ENCODE measurements at places on chromosomes 16 and 17. TPM values are rescaled to one million over a fixed set of nuclear protein-coding genes. Genes with fewer than 3 reads are reported as not detected.

DNA sequence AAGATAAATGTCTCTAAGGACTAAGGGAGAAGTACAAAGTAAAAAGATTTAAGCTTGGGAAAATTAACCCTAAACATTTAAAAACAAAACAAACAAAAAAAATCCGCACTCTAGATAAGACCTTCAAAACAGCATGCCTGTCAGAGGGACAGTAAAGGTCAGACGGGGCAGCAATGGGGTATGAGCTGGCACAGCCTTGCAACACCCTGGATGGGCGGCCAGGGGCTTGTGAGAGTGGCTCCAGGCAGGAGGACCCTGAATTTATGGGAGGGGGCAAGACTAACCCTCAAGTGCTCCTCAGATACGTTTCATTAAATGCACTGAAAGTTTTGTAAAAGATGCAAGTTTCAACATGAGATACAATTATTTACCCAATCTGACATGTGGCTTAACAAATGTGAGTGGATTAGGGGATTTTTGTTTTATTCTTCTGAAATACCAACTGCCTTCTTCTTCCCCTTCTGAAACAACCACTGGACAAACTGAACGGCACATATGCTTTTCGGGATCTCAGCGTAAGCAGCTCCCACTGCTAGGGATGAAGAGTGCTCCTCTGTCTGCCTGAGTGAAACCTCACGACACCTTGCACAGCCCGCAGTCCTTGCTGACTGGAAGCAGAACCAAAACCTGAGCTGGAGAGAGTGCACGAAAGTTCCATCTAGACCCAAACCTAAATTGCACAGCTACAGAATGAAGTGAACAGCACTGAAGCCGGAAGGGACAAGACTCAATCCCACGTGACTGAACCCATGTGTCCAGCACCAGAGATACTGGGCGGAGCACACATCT, 128.4 kb downstream of the ANKRD11 start:
- DNase-seq, result no peak

DNA sequence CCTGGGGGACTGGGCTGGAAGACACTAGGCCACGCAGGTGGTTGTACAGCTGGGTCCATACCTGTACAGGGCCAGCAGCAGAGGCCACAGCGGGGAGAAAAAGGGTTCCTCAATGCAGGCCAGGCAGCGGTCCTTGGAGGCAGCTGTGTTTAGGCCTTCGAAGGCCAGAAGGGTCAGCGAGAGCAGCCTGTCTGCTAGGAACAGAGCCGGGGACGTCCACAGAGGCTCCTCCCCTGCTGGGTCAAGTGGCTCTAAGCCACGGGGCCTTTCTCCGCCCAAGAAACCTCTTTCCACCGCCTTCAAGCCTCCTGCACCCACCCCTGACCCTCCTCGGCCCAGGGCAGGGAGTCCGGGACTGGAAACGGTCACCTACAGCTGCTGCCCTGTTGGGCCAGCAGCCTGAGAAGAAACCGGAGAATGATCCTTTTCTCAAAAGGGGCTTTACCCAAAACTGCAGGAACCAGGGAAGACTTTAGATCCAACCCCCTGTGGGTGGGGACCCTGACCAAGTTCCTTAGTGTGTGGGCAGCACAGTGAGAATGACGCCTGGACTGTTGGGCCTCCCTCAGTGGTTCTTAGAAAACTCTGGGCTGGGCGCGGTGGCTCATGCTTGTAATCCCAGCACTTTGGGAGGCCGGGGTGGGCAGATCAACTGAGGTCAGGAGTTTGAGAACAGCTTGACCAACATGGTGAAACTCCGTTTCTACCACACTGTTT, 8.4 kb upstream of the SPATA2L start:
- DNase-seq, result no peak

DNA sequence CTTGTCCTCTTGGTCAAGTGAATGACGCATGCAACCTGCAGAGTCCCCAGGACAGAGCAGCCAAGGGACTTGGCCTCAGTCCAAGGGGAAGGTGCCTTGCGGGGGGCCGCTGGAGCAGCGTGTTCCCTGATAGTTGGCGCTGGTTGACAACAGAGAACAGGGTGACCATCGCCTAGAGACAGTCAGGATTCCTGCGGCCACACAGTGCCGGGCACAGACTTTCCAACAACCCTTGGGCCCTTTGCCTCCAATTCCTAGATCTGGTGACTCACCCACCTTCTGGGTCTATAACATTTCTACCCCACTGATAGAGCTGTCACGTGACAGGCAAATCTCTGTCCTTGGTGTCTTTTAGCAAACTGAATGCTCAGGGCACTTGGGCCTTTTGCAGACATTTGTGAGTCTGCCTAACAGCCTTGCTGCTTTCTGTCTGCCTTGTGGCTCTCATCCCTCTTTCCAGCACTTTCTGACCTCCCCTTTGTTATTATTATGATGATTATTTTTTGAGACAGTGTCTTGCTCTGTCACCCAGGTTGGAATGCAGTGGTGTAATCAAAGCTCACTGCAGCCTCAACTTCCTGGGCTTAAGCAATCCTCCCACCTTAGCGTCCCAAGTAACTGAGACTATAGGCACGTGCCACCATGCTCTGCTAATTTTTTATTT, 11.9 kb upstream of the TEDC2 start:
- no peak for DNase-seq

Gene KRTAP1-5
- total RNA-seq, result not detected

DNA sequence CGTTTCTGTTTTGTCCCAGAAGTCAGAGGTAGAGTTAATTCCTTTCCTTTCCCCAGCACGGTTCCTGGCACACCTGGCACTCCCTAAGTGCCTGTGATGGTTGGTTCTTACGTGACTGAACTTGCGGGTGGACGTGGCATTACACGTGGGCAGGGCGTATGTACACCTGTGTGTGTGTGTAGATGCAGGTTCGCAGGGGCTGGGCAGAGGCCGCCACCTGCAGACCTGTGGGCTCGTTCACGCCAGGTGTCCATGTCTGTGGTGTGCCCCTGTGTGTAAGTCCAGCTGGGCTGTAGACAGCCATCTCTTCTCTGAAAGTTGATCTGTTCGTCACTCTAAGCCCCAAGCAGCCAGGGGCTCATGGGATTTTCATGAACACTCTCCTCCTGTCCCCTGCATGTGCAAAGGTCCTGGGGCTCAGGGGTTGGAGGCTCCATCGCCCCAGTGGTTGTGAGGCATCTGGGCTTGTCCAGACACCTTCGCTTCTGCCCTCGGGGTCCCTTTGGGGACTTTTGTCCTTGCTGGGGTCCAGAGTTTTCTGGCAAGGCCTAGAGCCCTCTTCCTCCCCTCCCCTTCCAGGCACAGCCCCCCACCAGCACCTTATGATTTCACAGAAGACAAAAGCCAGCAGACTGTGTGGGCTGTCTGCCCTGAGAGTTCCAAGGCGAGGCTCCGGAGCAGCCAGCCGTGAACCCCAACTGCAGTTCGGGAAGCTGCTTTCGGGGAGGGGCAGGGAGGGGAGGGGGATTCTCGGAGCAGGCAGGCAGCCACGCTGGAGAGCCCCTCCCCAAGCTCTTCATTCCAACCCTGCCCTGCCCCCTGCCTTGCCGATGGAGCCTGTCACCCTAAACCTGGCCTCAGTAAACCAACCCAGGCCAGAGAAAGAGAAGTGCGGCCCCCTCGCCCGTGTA, 5.4 kb upstream of the FSCN2 start:
- peak; percentile 71 for DNase-seq

DNA sequence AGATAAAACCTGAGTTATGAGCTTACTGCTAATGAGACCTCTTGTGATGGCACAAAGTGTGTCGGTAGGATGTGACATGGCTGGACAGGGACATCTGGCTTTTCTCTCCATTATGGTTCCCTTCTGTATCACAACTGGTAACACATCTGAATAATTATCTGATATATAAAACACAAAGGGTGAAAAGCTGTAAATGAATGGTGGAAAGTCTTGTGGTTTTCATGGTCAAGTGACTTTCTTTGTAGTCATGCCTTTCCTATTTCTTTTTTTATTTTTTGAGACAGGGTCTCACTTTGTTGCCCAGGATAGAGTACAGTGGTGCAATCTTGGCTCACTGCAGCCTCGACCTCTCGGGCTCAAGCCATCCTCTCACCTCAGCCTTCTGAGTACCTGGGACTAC, 35.3 kb upstream of the ZFHX3 start:
- no peak for DNase-seq

GRCh38 chr16:73071131-73071940, 23.4 kb upstream of the ZFHX3 start:
- peak; percentile 77 for DNase-seq

DNA sequence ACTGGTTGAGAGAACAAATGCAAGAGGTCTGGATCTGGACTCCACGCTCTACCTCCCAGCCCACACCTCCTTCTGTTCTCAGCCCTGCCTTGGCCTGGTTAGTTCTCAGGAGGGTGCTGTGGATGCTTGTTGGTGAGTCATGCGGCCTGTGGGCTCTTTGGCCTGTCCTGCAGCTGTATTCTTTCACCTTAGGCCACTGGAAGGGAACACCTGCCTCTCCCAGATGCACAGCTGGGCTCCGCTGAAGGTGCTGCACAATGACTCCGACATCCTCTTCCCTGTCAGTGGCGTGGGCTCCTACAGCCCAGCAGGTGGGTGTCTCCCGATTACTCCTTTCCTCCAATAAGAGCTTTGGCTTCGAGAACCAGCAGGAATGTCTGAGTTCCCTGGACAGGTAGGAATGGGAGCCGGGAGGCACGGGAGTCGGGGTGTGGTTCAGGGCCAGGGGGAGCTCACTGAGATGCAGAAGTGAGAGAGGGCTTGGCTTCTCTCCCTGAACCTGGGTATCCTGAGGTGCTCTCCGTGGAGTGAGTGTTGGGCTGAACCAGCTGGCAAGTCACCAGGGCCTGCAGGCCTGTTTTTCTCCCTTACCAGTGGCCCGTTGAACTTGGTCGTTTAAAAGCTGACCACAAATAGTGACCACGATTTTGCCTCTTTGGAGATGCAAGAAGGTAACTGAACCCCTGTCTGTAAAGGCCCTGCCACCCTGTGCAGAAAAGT, 85.0 kb downstream of the SNX29 start:
- DNase-seq, result no peak

Gene PYDC1
- not detected for total RNA-seq

DNA sequence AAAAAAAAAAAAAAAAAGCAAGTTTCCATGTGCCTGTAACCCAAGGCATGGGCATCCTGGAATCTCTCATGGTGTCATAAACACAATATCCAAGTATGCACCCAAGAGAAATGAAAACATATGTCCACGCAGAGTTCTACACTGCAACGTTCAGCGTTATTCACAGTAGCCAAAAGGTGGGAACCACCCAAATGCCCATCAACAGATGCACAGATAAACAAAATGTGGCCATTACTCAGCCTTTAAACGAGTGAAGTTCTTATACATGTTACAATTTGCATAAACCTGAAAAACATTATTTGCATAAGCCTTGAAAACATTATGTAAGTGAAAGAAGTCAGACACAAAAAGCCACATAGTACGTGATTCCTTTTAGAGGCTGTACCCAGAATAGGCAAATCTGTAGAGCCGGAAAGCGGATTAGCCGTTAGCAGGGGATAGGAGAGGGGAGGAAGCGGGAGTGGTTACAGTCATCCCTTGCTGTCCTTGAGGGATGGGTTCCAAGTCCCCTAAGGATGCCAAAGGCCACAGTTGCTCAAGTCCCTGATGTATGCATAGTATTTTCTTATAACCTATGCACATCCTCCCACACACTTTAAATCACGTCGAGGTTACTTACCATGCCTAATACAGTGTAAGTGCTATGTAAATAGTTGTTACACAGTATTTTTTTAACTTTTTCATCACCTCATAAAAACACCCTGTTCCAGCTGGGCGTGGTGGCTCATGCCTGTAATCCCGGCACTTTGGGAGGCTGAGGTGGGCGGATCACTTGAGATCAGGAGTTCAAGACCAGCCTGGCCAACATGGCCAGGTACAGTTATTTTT, 47.3 kb upstream of the DNAH17 start:
- DNase-seq, result no peak

Gene EXOC3L1
- 11.4 TPM for total RNA-seq

DNA sequence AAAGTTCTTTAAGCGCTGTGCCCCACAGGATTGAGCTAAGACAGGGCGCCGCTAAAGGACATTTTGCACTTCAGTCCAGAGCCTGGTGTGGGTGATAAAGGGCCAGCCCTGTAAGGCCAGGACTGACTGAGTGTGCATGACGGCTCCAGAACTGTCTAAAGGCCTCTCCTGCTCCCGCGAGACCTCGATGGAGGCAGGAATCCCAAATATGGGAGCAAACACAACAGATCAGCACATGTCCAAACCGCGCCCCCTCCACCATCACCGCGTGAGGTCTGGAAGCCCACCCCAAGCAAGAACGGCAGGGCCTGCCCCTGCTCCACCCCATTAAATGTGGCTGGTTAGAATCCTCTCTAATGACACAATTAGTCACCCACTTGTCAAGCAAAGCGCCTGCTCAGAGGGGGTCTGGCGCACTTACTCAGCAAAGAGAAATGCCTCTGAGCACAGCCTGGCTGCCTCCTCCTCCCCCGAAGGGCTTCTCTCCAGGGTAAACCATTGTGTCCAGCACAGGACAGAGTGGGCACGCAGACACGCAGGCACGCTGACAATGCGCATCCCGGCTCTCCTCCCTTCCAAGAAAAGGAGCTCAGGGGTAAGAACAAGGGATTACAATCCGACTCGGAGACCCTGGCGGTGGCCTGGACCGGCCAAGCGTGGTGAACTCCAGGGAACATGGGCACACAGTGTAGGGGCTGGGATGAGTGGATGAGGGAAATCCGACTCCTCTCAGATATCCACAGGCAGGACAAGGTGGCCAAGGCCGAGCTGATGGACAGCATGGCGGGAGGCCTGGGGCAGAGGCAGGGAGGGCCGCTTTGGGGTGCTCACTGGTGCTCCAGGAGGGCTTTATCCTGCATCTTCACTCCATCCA, 1.5 kb downstream of the MXRA7 start:
- DNase-seq, result peak; percentile 93

DNA sequence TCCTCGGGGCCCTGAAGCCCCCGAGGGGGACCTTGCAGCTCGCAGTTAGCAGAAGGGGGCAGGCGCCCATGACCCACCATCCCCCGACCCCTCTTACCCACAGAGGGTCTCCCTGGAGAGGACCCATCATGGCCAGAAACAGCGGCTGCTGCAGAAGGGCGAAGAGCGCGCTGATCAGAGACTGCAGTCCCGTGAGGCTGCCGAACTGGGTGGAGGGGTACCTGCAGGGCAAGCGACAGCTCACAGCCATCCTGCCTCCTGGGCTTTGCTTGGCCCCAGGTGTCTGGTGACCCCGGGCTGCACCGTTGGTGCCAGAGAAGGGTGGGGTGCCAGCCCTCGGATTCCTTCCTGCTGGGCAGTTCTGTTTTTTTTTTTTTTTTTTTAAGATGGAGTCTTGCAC, 13.9 kb upstream of the PITPNA start:
- no peak for DNase-seq

Gene HYDIN
- 43.3 TPM for total RNA-seq

Gene CHRNE
- total RNA-seq, result 0.77 TPM

Gene SNAI3
- 2.6 TPM for total RNA-seq

- no peak for DNase-seq
Observed at GRCh38 chr17:41407226-41407625, 9.8 kb upstream of the KRT31 start.

DNA sequence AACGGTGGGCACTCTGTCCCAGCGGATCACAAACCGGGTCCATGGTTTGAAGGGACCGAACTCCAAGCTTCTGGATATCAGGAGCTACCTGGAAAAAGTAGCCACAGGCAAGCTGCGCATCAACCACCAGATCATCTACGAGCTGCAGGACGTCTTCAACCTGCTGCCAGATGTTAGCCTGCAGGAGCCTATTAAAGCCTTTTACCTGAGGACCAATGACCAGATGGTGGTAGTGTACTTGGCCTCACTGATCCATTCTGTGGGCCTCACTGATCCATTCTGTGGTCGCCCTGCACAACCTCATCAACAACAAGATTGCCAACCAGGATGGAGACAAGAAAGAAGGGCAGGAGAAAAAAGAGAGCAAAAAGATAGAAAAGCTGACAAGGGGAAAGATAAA, 6.3 kb upstream of the CEP112 start:
- DNase-seq, result no peak

Gene BAHCC1
- 24.9 TPM for total RNA-seq
